ENCODE measurements at places on chromosomes 7 and 10. TPM values are rescaled to one million over a fixed set of nuclear protein-coding genes. Genes with fewer than 3 reads are reported as not detected.

The KAZALD1 gene
- 5.0 TPM for polyA plus RNA-seq

The BLNK gene
- polyA plus RNA-seq = 1.0 TPM

The ITIH5 gene
- polyA plus RNA-seq = 19.7 TPM

The GNGT1 gene
- polyA plus RNA-seq = not detected

The INA gene
- 265 TPM for polyA plus RNA-seq

The TMEM225B gene
- 2.7 TPM for polyA plus RNA-seq

The SKIDA1 gene
- polyA plus RNA-seq = 0.46 TPM

All from brain (organoid and tissue), 16 donors.